H54 (cell line): ENCODE measurements at places on chromosomes 1 and 21.

- no peak for DNase-seq
Measured at GRCh38 chr1:47663286-47663685, 225.4 kb downstream of the FOXD2 start.

DNA sequence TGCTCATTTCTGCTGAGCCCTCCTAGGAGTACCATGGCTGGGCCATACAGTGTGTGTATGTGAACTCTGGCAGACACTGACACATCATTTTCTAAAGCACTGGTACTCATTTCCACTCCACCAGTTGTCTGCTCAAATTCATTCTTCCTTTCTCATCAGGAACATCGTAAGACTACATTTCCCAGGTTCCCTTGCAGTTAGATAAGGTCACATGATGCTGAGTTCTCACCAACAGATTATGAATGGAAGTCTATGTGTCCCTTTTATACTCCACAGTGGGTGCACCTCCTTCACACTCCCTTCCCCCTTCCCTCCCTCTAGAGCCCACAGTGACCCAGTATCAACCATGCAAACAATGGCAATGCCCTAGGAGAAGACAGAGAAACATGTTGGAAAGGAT lies 38.3 kb upstream of the PAX7 start:
- DNase-seq, result no peak

GRCh38 chr1:98427664-98428063 lies 233.9 kb upstream of the SNX7 start:
- DNase-seq, result no peak

- no peak for DNase-seq
Measured at GRCh38 chr1:226686440-226687425, 52.3 kb downstream of the ITPKB start.

DNA sequence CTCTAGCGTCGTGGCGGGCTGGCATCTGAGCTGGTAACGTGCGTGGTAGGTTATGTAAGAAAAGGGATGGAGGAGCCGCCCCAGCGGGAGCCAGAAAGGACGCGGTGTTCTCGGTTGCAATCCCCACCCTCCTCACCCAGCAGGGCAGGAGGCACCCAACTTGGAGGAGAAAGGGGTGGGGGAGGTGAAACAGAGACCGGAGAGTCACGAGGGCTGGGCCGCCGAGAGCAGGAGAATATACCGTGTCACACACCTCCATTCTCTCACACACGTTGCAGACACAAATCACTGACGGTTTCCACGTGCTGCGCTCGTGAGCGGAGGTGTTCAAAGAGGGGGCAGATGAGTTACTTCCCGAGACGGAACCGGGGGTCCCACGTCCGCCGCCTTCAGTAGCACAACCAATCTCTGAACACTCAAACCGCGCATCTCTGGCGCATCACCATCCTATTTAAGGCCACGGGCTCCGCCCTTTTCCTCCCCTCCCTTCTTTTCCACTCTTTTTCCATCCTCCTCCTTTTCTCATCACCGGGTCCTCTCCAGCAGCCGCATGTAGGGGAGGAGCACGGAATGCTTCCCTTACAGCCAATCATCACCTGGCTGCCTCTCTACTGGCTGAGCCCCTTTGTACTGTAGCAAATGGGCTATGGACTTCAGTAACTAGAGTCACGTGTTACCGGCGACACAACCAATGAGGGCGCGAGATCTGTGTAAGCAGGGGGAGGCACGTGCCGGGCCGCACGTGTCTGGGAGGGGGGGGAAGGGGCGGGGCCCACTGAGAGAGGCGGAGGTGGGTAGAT lies at the start of gene CIART:
Gene CIART, plus strand, starts transcription at position 797 of the 800 bp plus-strand sequence. CDS start 714 bp downstream, outside the sequence.
- peak; percentile 86 for DNase-seq

DNA sequence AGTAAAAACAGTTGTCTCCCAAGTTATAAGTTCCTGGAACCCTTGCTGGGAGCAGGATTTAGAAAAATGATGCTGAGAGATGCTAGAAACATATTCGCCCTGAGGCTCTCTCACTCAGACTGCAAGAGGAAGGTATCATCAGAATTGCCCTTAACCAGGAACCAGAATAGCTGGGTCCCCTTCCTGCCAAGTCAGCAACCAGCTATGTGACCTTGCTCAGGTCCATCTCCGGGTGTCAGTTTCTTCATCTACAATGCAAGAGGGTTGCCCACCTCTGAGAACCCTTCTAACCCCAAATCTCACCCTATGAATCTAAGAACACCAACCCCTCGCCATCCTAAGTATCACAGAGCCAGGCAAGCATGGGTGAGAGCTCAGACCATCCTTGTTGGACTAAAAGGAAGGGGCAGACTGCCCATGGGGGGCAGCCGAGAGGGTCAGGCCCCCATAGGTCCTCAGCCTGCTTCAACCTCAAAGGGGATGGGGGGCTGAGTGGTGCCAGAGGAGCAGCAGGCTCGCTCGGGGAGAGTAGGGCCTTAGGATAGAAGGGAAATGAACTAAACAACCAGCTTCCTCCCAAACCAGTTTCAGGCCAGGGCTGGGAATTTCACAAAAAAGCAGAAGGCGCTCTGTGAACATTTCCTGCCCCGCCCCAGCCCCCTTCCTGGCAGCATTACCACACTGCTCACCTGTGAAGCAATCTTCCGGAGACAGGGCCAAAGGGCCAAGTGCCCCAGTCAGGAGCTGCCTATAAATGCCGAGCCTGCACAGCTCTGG lies 390 bp upstream of the S100A9 start:
- no peak for DNase-seq

DNA sequence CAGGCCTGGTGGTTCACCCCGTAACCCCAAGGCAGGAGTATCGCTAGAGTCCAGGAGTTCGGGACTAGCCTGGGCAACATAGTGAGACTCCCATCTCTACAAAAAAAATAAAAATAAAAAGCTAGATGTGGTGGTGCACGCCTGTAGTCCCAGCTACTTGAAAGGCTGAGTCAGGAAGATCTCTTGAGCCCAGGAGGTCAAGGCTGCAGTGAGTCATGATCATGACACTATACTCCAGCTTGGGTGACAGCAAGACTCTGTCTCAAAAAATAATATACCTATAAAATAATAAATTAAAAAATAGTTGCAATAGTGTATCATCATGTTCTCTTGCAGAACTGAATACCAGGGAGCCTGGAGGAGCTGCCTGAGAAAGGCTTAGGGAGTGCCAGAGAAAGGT lies 19.9 kb upstream of the TMEM39B start:
- DNase-seq, result no peak

DNA sequence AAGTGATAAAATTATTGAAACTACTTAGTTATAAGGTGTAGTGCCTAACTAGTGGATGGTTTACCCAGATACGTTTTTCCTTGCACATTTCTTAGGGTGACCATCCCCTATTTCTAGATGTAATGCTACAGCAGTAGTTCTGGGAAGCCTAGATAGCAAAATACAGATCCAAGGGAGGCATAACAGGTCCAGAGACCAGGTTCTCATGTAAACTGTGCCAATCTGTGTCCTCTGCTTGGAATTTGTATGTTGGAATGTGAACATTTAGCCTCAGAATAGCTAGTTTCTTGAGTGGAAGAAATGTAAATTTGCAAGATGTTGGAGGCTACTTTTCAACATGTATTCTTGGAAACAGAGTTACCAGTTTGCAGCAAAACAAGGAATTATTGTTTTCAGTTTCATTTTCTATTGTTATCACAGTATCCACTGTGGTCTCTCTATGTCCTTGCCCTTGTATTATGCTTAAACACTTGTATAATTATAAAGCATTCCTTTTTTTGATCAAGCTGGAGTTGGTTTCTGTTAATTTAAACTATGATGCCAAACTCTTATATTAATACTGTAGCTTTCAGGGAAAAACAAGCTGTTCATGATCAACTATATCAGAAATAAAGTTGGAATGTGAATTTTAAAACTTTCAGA lies 102.0 kb upstream of the BRINP3 start:
- no peak for DNase-seq

- no peak for DNase-seq
Measured at GRCh38 chr1:23402286-23403037, 22.1 kb downstream of the TCEA3 start.

GRCh38 chr1:248372394-248372793 lies 3.2 kb upstream of the OR2T6 start:
- DNase-seq, result no peak

DNA sequence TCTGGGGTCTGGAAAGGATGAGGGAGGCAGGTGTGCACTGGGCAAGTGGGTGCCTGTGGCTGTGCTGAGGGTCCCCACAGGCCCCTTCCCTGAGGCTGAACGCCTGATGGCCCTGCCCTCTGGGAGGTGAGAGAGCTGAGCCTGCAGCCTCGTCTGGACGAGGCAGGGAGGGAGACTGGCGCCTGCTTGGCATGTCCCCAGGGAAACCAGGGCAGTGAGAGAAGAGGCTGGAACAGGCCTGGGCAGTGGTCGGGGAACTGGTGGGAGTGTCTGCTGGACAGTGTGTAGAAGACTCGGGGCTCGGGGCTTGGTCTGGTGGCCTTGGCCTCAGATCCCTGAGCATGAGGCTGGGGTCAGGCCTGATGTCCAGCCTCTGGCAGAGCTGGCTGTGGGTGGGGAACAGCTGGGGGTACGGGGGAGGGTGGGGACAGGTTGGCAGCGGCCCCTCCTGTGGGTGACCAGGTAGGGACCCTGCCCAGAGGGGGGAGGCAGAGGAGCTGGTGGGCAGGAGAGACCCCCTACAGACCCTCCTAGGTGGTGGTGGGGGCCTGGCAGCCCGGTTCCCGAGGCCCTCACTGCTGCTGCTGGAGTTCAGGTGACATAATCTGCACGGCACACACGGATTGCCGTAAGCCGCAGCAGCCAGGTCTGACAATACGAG lies 30.8 kb upstream of the PLCH2 start:
- DNase-seq, result no peak

GRCh38 chr1:233790662-233791371 lies 113.7 kb upstream of the SLC35F3 start:
- DNase-seq, result peak; percentile 47

DNA sequence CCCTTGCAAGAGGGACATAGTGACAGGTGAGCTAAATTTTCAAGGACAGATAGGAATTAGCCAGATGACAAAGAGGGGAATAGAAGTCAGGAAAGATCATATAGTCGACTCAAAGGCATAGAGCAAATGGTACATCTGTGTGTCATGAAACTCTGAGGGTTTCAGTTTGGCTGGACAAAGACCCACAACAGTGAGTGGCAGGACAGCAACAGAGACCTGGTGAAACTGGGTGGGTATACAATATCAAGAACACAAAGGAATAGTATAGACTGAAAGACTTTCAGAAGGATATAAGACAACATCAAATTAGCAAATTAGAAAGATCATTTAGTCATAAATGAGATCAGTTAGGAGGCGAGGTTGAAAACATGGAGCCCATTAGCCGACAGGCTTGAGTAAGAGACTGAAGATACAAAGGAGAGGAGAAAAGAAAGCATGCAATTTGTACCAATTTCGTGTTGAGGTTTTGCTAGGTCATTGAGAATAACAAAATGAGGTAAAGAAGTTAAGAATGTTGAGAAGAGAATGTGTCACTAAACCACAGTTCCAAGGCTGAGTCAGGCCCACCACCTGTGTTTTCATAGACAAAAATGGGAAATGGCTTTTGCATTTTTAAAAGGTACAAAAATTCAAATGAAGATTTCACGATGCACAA lies 213.8 kb downstream of the HHIPL2 start:
- peak; percentile 19 for DNase-seq

GRCh38 chr1:149846042-149846441 lies 53.3 kb upstream of the BOLA1 start:
- DNase-seq, result no peak

- no peak for DNase-seq
Measured at GRCh38 chr1:92329347-92330129, 30.7 kb downstream of the RPAP2 start.

DNA sequence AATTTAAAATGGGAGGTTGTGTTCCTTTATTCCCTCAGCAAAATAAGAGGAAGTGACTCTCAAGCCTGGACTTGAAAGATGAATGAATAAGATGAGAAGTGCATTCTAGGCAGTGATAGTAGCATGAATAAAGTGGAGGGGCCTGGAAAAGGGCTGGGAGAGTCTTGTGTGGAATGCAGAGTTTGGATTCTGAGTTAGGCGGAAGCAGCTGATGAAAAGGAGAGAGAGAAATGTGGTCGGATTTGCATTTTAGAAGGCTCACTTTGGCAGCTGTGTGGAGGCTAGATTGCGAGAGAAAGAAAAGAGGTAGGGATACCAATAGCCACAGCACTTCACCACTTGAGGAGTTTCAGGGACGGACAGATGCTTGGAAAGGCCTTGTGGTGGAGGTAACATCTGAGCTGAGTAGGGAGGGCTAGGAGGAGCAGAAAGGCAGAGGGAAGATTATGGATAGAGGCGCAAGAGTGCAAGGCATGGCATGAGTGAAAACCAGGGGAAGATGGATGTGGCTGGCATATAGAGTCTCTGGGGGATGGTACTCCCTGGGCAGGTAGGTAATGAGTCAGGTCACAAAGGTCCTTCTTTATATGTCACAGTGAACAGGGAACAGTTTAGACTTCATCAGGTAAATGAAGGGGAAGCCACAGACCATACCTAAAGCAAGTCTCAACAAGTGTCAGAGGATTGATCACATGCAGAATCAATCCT lies 59.6 kb downstream of the ST3GAL3 start:
- no peak for DNase-seq

DNA sequence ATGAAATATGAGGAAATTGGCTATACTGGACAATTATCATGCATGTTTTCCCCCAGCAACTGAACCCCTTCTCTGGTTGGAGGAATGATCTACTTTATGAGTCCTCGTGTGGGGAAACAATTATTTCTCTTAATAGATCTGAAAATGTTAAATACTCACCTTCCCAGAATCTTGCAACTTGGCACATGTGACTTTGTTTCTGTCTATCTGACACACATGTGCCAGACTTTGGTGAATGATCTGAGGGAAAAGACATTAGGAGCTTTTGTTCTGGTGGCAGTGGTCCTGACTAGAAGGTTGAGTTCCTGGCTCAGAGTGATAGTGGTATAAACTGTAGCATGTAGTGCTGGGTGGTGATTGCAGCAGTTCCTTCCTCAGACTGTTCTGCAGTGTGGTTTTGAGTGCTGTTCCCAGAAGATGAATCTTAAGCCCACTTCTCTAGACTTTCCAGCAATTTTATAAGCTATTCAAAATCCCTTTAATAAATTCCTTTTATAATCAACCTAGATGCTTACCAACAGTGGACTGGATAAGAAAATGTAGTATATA lies 59.3 kb upstream of the B3GALNT2 start:
- no peak for DNase-seq
